ENCODE measurements at places on chromosomes 6 and 20.

- no peak for DNase-seq
Observed at GRCh38 chr6:43860285-43860684, 90.3 kb downstream of the VEGFA start.

GRCh38 chr6:87723170-87724078, 21.4 kb upstream of the AKIRIN2 start:
- peak; percentile 90 for DNase-seq

DNA sequence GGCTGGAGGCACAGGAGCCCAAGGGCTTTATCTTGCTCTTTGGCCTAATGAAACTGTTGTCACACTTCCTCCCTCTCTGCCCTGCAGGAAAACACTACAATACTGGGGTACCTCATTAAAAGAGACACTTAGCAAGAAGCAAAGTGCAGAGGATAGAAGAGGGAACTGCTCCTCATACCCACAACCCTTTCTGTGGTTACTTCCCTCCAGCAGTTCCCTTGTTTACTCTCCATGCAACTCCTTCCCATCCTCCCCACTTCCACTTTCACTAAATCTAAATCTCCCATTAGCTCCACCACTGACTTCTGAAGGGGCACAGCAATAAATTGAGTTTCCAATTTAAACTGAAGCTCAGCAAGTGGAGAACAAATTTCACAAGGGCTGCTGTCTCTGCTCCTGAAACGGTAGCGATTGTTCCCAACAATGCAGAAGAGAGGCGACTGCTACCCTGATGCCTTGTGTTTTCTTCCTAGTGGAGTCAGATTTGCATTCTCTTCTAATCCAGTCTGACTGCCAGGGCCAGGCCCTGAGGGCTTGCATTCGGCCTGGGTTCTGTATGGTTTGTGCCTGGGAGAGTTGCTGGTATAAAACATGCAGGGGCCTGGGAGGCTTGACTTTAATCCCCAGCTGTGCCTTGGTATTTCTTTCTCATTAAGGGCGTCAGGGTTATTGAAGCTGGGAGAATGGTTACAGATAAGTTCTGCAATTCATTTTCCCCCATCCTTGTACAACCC, 454.7 kb downstream of the TFAP2B start:
- DNase-seq: no peak

DNA sequence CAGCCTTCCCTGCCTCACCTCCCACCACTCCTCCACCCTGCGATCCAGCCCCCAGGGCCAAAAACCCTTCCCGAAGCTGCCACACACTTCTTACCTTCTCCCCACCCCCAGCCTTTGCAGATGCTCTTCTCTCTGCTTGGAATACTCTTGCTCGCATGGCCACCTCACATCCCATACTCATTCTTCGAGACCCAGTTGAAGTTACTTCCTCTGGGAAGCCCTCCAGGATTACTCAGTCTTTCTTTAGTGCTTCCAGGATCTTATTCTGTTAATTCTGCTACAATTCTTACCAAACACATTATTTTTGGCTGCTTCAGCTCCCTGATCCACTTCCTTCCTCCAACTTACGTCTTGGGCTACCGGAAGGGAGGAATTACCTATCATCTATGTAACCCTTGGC, 54.3 kb downstream of the CD40 start:
- DNase-seq: no peak

DNA sequence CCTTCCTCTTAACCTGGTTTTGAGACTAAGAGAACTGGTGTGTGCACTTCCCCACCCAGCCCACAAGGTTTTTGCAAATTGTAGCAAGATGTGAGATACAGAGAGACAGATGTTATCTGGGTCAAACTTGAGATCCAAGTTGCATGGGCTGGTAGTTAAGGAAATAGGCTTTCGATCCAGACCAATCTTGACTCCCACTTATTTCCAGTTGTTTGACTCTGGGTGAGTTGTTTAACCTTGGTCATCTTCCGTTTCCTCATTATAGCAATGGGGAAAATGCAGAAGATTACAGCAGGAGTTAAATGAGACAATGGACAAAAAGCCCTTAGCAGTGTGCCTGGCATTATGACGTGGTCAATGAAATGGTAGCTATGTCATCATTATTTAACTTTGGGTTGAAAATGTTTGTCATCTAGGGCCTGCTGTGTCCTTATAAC, 1.7 kb downstream of the SNX21 start:
- DNase-seq: no peak

- DNase-seq: no peak
Observed at GRCh38 chr20:59137532-59137931, 26.1 kb upstream of the ZNF831 start.

- peak; percentile 96 for DNase-seq
Observed at GRCh38 chr6:169654598-169655391, 47.0 kb downstream of the WDR27 start.

GRCh38 chr6:34696189-34696738, 303 bp downstream of the ILRUN start:
- no peak for DNase-seq

DNA sequence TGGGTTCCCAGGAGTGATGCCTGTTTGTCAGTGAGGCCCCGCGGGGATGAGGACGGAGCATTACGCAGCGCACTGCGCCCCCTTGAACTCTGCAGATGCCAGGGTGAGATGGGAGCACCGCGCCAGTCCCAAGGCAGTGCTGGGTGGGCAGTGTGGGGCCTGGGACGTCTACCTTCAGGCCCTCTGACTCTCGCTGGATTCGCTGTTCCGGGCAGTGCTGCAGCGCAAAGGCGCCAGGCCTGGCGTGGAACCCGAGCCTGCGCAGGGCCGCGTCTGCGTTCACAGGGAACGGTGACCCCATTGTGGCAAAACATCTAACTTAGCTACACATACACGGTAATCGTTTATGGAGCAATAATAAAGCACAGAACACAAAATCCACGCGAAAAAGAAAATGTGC, 257.3 kb downstream of the QKI start:
- DNase-seq: no peak

- DNase-seq: peak; percentile 73
Observed at GRCh38 chr6:4134841-4135664, at the start of gene ECI2. Gene ECI2 (minus strand): TSS chr6:4135575. CDS start chr6:4135560, 15 bp downstream.

- no peak for DNase-seq
Observed at GRCh38 chr6:57255451-57256169, 33.5 kb upstream of the RAB23 start.

GRCh38 chr20:25065625-25066338, 7.8 kb upstream of the ACSS1 start:
- peak; percentile 65 for DNase-seq

DNA sequence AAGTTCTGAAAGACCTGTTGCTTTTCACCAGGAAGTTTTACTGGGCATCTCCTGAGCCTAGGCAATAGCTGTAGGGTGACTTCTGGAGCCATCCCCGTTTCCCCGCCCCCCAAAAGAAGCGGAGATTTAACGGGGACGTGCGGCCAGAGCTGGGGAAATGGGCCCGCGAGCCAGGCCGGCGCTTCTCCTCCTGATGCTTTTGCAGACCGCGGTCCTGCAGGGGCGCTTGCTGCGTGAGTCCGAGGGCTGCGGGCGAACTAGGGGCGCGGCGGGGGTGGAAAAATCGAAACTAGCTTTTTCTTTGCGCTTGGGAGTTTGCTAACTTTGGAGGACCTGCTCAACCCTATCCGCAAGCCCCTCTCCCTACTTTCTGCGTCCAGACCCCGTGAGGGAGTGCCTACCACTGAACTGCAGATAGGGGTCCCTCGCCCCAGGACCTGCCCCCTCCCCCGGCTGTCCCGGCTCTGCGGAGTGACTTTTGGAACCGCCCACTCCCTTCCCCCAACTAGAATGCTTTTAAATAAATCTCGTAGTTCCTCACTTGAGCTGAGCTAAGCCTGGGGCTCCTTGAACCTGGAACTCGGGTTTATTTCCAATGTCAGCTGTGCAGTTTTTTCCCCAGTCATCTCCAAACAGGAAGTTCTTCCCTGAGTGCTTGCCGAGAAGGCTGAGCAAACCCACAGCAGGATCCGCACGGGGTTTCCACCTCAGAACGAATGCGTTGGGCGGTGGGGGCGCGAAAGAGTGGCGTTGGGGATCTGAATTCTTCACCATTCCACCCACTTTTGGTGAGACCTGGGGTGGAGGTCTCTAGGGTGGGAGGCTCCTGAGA, at the start of gene HFE:
HFE (plus strand) TSS at position 146 of the 832 bp plus-strand sequence; CDS start at position 158, 12 bp downstream.
- peak; percentile 72 for DNase-seq

DNA sequence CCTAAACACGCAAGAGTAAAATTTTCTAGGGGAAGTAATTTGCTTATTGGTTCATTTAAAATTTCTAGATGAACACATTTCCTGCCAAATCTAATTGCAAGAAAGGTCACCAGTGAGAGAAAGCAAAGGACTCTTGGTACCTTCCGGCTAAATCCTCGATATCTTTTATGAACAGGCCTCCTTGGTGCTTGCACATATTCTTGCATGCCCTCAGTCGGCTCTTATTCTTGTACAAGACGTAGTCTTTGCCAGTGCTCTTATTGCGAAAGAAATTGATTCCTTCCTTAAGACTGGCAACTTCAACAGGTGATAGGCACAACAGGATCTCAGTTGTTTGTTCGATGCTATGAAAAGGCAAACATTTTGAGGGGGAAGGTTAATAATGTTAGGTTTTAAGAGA, 141.7 kb upstream of the CARMIL1 start:
- DNase-seq: no peak

DNA sequence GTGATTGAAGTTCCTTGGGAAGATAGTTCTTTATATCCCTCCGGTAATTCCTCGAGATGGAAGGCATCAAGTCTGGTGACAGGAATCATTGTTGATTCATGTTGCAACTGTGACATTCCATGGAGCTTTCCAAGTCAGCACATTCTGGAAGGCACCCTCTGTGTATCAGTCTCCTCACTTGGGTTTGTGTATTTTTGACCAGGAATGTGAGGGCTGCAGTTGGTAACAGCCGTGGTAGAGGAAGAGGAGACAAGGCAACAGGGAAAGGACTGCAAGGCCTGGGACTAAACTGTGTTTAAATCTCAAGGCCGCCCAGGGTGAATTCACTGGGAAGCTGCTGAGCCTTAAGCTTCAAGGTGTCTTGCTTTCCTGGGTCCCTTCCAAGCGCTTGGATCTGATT, 99.0 kb downstream of the CLIC5 start:
- DNase-seq: no peak

GRCh38 chr6:139249395-139249794, 42.4 kb downstream of the TXLNB start:
- DNase-seq: no peak

DNA sequence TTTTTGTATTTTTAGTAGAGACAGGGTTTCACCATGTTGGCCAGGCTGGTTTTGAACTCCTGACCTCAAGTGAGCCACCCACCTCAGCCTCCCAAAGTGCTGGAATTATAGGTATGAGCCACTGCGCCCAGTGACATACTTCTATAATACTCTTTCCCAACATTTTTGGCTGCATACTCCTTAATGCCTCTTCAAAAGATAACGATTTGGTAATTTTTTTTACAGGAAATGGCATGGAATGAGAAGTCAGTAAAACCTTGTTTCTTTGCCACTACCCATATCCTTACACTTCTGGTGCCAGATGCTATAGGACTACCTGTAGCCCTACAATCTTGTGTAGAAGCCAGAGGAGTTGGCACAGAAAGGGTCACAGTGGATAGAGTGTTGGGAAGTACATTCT, 41.4 kb upstream of the SGK1 start:
- DNase-seq: no peak

GRCh38 chr6:147950623-147950987, 392.0 kb upstream of the SASH1 start:
- no peak for DNase-seq

GRCh38 chr20:24734139-24734538, 214.9 kb upstream of the CST7 start:
- no peak for DNase-seq

DNA sequence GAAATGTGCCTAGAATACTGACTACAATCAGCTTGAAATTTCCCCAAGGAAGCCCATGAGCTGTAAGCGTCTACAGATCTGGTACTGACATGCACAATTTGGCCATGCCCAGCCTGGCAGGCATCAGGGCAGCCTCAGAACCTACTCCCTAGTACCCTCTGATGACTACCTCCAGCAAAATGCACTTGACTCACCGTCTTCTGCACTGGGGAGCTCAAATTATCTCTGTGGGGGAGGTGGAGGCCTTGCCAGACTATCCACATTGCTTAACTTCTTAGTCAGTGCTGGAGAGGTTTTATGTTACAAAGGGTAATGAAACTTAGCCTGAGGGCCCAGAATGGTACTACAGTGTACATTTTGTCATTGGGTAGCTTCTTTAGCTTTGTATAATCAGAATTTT, 126.0 kb upstream of the ADGRF1 start:
- DNase-seq: peak; percentile 91

- DNase-seq: no peak
Observed at GRCh38 chr20:40339661-40340449, 349.2 kb downstream of the MAFB start.

DNA sequence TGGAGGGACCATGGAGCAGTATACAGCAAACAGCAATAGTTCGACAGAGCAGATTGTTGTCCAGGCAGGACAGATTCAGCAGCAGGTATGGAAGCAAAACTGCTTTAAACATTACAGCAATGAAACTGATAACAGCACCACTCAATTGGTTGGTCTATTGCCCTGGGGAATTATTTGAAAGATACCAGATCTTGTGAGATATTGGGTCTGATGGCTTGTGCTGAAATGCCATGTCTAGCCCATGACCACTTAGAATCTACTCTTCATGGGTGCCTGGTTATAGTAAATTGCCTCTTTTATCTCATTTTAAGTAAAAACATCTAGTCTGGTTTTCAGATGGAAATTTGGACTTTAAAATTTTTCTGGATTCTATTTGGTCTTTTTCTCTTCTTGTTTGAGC, 6.3 kb downstream of the NFYA start:
- no peak for DNase-seq

- DNase-seq: peak; percentile 2
Observed at GRCh38 chr6:21317642-21318041, 275.9 kb upstream of the SOX4 start.

GRCh38 chr6:146357578-146358430, 185.8 kb upstream of the RAB32 start:
- DNase-seq: peak; percentile 67

DNA sequence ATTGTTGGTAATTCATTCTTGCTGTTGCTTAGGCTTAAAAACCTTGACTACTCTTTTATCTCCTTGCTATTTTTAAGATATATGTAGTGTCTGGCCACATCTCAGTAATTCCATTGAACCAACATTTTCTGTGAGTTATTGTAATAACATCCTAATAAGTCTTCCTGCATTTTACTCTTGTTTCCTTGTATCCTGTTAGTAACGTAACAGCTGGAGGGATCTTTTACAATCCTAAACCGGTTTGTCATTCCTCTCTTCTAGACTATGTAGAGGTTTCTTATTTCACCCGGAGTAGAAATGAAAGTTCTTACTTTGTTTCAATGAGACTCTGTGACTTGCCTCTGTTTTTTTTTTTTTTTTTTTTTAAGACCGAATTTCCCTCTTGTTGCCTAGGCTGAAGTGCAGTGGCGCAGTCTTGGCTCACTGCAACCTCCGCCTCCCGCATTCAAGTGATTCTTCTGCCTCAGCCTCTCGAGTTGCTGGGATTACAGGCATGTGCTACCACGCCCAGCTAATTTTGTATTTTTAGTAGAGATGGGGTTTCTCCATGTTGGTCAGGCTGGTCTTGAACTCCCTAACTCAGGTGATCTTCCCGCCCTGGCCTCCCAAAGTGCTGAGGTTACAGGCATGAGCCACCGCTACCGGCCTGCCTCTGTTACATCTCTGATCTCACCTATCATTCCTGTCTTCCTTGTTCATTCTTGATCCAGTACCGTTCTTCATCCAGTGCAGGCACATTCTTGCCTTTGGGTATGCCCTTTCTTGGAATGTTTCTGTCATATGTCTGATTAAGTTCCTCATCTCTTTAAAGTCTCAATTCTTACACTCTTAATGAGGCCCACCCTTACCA, 44.7 kb downstream of the NCOA3 start:
- DNase-seq: peak; percentile 12

- DNase-seq: peak; percentile 64
Observed at GRCh38 chr20:1094751-1095150, 23.7 kb upstream of the PSMF1 start.

Measured in AG20443 (cell line).